IPS DF 19.7 (cell line): ENCODE measurements at places on chromosomes 5 and 9.

DNA sequence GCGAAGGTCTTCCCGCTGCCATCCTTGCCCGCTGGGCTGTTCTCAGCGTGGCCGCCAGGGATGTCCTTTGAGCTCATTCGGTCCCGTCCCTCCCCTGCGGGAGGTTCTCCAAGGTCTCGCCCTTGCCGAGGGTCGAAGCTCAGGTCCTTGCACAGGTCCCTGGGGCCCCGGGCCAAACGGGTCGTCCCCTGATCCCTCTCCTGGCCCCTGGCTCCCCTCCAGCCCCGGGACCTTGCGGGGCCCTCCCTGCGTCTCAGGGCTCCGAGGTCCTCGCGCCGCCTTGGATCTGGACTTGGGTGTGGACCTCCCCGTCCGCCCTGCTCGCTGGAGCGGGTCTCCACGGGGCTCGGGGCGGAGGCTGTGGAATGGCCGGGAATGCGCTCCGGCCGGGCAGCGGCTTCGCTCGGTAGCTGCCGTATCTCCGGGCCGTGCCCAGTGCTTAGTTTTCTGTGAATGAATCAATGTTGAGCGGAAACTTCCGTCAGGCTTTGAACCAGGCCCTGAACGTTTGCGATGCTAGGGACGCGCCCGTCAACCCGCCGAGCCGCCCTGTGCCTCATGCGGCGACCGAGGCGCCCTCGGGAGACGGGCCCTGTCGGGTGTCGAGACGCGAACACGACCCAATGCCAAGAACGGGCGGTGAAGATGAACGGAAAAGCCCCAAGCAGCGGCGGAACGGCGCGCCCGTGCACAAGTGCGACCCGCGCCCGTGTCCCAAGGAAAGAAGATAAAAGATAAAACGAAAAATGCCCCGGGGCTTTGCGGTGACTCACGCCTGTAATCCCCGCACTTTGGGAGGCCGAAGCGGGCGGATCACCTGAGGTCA lies 780 bp downstream of the RNU6ATAC start:
- DNase-seq: no peak

- DNase-seq: peak; percentile 40
These were observed 30.7 kb downstream of the IFNW1 start for GRCh38 chr9:21110708-21111576.

- DNase-seq: peak; percentile 75
These were observed 2.0 kb upstream of the LCN12 start for GRCh38 chr9:136949817-136950655.

- no peak for DNase-seq
These were observed 75.6 kb downstream of the RALGPS1 start for GRCh38 chr9:126989847-126990842.
